Nephron progenitor cell (in vitro differentiated cells): ENCODE measurements at places on chromosomes 4 and X.

DNA sequence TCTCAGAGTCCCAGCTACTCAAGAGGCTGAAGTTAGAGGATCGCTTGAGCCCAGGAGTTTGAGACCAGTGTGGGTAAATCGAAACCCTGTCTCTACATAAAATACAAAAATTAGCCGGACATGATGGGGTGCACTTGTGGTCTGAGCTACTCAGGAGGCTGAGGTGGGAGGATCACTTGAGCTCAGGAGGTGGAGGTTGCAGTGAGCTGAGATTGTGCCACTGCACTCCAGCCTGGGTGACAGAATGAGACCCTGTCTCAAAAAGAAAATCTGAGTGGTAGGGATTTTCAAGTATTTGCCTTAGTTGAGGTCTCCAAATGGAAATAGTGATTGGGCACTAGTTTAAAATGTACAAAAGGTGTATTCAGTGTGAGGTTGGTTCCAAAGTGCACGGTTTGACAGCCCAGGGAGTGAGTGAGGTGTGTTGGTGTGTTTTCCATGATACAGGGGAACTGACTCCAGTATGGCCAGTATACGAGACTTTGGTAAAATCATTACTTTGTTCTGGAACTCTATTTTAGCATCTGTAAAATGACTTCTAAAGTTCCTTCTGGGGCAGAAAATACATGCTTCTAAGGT, 13.8 kb downstream of the ADD1 start:
- no peak overlapping the region for H3K4me3 ChIP-seq
- peaks cover 42% of the 10 kb centered on the region for H3K36me3 ChIP-seq
- DNase-seq = no peak
- no peaks in the 10 kb centered on the region for H3K27me3 ChIP-seq
- no peak overlapping the region for H3K27ac ChIP-seq
- peaks cover 46% of the 10 kb centered on the region for H3K4me1 ChIP-seq

GRCh38 chr4:105351861-105352260, 122.0 kb downstream of the PPA2 start:
- peaks cover 4% of the 10 kb centered on the region for H3K27me3 ChIP-seq
- H3K36me3 ChIP-seq = no peaks in the 10 kb centered on the region
- H3K4me1 ChIP-seq = no peaks in the 10 kb centered on the region
- no peak for DNase-seq
- no peak overlapping the region for H3K27ac ChIP-seq

- no peak overlapping the region for H3K27ac ChIP-seq
- DNase-seq = no peak
- H3K27me3 ChIP-seq = peaks cover 2% of the 10 kb centered on the region
- H3K4me3 ChIP-seq = no peak overlapping the region
Measured at GRCh38 chrX:68929332-68930150, 100.7 kb downstream of the EFNB1 start.

- no peak overlapping the region for H3K4me3 ChIP-seq
- peaks cover 43% of the 10 kb centered on the region for H3K4me1 ChIP-seq
- no peaks in the 10 kb centered on the region for H3K36me3 ChIP-seq
- no peaks in the 10 kb centered on the region for H3K27me3 ChIP-seq
Measured at GRCh38 chr4:101952985-101953384, 162.5 kb downstream of the BANK1 start.

GRCh38 chr4:78553529-78554060, 2.0 kb downstream of the ANXA3 start:
- H3K27ac ChIP-seq = no peak overlapping the region
- H3K4me3 ChIP-seq = no peak overlapping the region
- DNase-seq = no peak
- H3K27me3 ChIP-seq = peaks cover 39% of the 10 kb centered on the region
- no peaks in the 10 kb centered on the region for H3K36me3 ChIP-seq
- peaks cover 10% of the 10 kb centered on the region for H3K4me1 ChIP-seq

DNA sequence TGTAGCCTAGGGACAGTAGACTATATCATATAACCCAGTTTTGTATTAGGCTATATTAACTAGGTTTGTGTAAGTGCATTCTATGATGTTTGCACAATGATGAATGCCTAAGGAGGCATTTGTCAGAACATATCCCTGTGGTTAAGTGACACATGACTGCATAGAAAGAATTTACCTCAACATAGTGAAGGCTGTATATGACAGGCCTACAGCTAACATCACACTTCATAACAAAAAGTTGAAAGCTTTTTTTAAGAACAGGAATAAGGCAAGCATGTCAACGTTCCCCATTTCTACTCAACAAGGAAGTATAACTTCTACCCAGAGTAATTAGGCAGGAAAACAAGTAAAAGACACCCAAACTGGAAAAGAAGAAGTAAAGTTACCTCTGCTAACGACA, 165.9 kb upstream of the NDST4 start:
- no peaks in the 10 kb centered on the region for H3K4me1 ChIP-seq
- H3K27ac ChIP-seq = no peak overlapping the region
- no peak for DNase-seq
- no peak overlapping the region for H3K4me3 ChIP-seq

DNA sequence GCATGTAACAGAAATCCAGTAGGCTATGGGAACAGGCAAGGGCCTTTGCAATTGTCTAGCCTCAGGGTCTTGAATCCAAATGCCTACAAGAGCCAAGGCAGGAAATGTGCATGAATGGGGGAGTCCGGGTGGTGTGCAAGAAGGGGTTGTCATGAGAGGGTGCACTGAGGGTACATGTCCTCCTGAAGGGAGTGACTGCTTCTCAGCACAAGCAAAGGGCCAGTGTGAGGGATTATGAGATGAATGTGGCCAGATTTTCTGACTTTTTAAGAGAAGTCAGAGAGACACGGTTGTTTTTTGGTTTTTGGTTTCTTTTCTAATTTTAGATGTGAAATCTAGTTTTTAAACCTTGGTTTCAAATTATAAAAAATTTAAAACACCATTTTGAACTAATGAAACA, 76.5 kb upstream of the LSM6 start:
- H3K27ac ChIP-seq = no peak overlapping the region
- no peaks in the 10 kb centered on the region for H3K36me3 ChIP-seq
- H3K4me1 ChIP-seq = no peaks in the 10 kb centered on the region

DNA sequence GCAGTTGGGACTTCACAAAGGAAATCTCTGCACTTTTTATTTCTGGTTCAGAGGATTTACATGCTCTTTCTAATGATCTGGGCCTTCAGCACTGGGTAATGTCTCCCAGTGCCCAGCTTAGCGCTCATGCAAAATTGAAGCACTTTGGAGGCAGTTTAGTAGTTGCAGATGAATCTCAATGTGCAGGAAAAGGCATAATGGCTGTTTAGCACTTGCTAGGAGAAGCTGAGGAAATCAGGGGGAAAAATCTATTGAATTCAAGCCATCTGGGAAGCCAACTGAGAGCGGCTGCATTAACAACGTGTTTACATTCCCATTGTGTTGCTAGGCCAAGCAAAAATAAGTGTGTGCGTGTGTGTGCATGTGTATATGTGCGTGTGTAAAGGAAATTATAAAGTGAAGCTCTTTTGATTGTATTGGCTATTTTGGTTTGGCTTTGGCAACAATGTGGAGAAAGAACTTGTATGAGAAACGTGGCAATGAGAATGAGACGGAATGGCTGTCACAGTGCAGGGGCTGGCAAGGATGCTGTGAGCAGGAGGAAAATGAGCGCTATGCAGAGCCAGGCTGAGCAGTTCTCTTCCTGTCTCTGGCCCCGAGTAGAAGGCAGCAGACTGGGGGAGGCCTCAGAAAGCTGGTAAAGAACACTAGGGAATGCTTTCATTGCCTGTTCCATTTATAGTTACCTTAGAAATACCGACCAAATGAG, 231.5 kb downstream of the UNC5C start:
- H3K4me3 ChIP-seq = no peak overlapping the region
- no peaks in the 10 kb centered on the region for H3K36me3 ChIP-seq
- peaks cover 19% of the 10 kb centered on the region for H3K4me1 ChIP-seq
- DNase-seq = no peak

- H3K27ac ChIP-seq = no peak overlapping the region
- H3K4me3 ChIP-seq = no peak overlapping the region
- DNase-seq = no peak
- H3K36me3 ChIP-seq = no peaks in the 10 kb centered on the region
- H3K4me1 ChIP-seq = no peaks in the 10 kb centered on the region
- no peaks in the 10 kb centered on the region for H3K27me3 ChIP-seq
Measured at GRCh38 chr4:136742333-136742732, 790.0 kb downstream of the PCDH18 start.

DNA sequence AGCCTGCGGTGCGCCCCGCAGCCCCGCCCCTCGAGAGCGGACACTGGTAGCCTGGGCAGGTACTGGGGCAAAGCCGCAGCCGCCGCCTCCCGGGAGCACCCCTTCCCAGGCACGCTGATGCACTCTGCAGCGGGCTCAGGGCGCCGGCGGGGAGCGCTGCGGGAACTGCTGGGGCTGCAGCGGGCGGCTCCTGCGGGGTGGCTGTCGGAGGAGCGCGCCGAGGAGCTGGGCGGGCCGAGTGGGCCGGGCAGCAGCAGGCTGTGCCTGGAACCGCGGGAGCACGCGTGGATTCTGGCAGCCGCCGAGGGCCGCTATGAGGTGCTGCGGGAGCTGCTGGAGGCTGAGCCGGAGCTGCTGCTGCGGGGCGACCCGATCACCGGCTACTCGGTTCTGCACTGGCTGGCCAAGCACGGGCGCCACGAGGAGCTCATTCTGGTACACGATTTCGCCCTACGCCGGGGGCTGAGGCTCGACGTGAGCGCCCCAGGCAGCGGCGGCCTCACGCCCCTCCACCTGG, 401 bp downstream of the SOWAHD start:
- no peak overlapping the region for H3K27ac ChIP-seq
- DNase-seq = peak; percentile 39
- H3K27me3 ChIP-seq = peaks cover 54% of the 10 kb centered on the region
- no peaks in the 10 kb centered on the region for H3K36me3 ChIP-seq
- H3K4me3 ChIP-seq = peak overlapping the region; percentile 34

GRCh38 chrX:17567821-17568220, 169.5 kb upstream of the SCML1 start:
- H3K36me3 ChIP-seq = peaks cover 18% of the 10 kb centered on the region
- peak overlapping the region; percentile 88 for H3K27ac ChIP-seq
- no peak for DNase-seq
- H3K4me1 ChIP-seq = peaks cover 30% of the 10 kb centered on the region

- peaks cover 23% of the 10 kb centered on the region for H3K4me1 ChIP-seq
- H3K27me3 ChIP-seq = peaks cover 6% of the 10 kb centered on the region
- no peaks in the 10 kb centered on the region for H3K36me3 ChIP-seq
- no peak overlapping the region for H3K27ac ChIP-seq
- H3K4me3 ChIP-seq = no peak overlapping the region
- DNase-seq = no peak
Measured at GRCh38 chr4:185921583-185922555, 109.9 kb upstream of the SORBS2 start.

DNA sequence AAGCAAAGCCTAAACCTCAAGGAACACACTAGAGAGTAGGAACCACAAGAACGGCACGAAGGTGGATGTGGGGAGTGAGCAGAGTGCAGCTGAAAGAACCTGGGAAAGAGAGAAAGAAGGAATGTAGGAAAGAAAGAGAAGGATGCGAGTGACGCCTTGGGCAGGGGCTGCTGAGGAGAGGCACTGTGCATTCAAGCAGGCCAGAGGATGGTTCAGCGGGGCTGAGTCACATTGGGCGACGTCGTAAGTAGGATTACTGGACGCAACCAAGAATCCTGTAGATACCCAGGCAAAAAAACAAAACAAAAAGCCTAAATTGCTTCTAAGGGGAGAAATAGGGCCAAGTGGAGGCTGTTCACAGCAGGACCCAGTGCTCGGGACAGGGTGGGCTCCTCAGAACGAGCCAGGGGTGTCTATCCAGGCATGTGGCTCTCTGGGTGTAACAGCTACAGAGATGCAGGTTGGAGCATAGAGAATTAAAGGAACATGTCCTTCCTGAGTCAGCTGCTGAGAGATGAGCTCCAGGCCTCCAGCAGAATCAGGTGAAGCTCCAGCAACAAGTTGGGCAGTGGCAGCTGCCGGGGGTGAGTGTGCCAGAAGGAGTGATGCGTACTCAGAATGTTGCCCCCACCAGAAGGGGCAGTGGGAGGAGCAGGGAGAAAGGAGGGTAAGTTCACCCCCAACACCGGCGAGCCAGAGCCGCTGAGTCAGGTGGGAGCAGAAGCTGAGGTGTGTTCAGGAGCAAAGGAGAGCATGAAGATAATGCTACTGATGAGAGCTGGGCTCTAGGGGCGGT, 38.6 kb downstream of the NELFA start:
- DNase-seq = no peak
- no peak overlapping the region for H3K4me3 ChIP-seq
- no peaks in the 10 kb centered on the region for H3K27me3 ChIP-seq
- H3K27ac ChIP-seq = peak overlapping the region; percentile 93
